Caudate nucleus (tissue), 63 donors: ENCODE measurements at places on chromosomes 5 and 9.
A peak's percentile ranks its signal among the peaks of the same experiment; 100 is the strongest.

DNA sequence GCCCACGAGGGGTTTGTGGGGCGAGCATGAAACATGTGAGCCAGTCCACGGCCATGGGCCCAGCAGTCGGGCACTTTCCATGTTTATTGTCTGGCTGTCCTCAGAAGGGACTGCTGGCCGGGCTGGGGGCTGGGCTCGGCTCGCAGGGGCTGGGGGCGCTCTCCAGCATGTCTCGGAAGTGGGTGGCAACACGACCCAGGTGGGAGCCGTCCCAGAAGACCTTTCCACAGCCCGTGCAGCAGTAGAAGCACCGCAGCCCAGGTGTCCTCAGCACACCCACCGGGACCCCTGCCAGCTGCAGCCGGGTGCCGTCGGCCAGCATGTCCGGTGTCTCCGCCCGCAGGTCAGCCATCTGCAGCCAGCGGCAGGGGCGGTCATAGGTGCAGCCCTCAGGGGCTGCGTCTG lies 4.8 kb upstream of the NRARP start:
- DNase-seq, result no peak

DNA sequence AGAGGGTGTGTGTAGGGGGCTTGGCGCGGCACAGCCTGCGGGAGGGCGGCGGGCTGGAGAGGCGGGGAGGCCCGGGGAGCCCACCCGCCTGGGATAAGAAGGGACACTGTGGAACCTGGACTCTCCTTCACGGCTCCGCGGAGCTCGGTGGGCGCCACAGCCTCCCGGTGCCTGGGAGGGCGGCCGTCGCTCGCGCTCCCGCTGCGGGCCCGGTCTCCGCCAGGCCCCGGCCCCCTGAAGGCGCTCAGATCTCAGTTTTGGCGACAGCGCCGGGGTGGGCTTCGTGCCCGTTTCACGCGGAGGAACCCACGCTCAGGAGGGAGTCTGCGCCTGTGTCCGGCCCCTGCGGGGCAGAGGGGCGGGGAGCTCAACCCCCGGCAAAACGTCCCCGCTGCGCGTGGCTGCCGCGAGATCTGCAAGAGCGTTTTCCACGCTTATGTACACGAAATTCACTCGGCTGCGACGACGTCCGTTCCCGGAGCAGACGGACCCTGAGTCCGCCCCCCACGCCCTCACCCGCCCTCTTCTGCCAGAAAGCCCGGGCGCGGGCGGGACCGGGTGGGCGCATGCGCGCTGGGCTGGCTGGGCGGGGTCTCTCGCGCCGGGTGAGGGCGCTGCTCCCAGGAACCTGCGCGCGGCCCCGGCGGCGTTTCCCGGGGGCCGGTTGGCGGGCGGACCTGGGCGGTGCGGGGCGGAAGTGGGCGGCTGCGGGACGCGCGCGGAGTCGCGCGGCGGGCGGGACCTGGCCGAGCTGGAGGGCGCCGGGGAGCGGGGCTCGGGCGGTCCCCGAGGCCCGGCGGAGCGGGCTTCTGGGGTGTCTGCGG lies at the start of gene NELFB:
TSS of gene NELFB (plus strand) at position 704 of the 824 bp plus-strand sequence.
- DNase-seq, result peak; percentile 92

DNA sequence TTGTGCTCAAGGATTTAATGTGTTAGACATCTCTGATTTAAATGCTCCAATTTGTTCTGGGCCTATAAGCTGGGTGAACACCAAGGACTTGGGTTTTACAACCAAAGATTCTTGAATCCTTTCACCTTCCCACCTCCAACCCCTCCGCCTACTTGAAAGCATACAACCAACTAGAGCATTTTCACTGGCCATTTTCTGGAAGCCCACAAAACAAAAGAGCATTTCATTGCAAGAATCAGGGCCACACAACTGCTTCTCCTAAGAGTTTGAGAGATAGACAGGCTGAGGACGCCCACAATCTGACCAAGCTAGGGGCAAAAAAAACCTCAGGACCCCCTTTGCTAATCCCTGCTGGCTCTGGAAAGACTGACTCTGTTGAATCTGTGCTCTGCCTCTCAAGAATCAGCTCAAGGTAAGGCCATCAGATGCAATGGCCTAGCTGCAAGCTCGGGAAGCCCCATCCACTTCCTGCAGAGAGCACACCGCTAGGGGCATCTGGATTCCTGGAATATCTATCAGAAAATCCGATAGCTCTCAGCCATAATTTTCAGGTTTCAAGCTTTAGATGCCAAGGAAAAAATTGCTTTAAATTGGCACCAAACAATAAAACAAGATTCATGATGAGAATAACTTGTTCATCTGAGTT lies 57.7 kb downstream of the RETREG1 start:
- DNase-seq, result no peak

- peak; percentile 26 for DNase-seq
Observed at GRCh38 chr5:133985540-133986180, 17.2 kb upstream of the C5orf15 start.

GRCh38 chr5:172772112-172772906 lies 1.3 kb upstream of the DUSP1 start:
- peak; percentile 63 for DNase-seq

- no peak for DNase-seq
Observed at GRCh38 chr9:71746023-71746757, 22.1 kb downstream of the CEMIP2 start.

GRCh38 chr9:111965566-111966019 lies 69.0 kb downstream of the UGCG start:
- no peak for DNase-seq

GRCh38 chr5:6572825-6573380 lies 59.9 kb downstream of the NSUN2 start:
- DNase-seq, result no peak

GRCh38 chr5:10275991-10276390 lies 25.9 kb downstream of the CCT5 start:
- no peak for DNase-seq

DNA sequence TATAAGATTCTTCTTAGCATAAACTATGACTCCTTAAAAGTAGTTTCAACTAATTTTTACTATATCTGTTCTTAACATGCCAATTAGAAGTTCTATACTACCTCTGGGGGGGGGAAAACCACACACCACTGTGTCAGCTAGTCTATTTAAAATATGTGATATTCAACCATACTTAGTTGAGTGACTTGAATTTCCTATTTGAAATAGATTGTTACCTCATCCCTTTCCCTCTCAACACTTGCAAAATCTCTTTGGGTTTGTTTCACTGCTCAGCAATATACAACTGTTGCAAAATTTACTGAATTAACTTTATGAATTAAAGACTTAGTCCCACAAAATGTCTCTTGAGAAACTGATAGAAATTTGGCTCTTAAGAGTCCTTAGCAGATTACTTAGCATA lies 151.1 kb upstream of the POU5F2 start:
- no peak for DNase-seq

GRCh38 chr9:133130685-133131244 lies 9.7 kb upstream of the RALGDS start:
- no peak for DNase-seq

DNA sequence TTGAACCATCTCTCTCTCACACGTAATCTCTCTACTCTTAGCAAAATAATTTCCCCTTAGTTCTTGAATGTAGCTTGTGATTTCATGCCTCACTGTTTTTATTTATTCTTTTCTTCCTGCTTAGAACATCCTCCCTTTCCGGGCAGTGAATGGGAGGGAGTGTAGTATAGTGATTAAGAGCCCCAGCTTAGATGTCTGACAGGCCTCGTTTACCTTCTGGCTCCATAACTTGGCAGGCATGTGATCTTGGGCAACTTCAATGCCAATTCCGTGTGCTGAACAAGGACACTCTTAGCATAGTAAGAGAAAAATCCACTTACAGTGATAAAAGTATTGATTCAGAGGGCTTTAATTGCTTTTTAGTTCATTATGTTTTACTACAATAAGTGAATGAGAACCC lies 96.3 kb upstream of the TNPO1 start:
- no peak for DNase-seq

DNA sequence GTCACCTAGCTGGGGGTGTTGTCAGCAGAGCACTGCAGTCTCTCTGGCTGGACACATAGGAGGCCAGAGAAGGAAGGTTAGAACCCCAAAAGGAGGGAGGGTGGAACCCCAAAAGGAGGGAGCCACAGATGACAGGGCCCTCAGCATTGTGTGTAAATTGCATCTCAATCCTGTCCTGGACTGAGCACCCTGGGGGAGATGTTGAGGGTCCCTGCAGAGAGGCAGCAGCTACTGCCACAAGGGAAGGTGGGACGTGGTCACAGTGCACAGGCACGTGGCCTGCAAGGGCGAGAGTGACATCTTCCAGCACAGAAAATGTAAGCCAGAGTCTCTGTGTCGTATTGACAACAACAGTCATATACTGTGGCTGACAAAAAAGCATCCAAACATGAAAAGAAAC lies 36.5 kb upstream of the CEP72 start:
- no peak for DNase-seq

DNA sequence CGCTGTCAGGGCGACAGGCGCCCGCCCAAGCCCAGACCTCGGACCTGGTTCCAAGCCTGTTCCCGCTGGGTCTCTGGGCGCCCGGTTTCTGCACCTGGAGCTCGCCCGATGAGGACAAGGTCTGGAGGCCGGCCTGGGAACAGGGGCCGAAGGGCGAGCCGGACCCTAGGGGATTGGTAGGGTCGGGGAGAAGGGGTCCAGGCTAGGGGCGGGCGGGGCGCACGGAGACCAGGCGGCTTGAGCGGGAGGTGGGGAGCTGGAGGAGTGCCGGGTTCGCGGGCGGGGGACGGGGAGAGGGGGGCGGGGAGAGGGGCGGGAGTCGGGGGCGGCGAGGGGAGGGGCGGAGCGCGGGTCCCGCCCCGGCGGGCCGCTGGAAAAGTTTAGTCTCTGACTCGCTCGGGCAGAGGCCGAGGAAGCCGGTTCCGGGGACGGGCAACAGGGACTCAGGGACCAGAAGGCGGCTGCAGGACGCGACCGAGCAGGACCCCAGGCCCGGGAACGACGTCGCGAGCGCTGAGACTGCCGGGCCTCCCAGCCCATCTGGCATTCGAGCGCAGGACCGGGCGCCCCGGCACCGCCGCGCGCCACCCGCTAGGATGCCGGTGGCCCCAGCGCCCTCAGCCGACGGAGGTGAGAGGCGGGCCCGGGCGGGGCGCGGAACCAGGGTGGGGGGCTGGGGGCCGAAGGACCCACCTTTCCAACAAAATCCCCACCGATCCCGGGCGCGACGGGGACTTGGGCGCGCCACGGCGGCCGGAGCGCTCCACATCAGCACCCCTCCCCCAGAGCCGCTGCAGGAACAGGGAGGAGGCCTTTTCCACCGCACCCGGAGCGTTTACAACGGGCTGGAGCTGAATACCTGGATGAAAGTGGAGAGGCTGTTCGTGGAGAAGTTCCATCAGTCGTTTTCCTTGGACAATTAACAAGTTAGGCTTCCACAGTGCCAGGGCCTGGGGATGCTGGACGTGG lies at the start of gene S1PR3:
TSS of gene S1PR3 (plus strand) at position 403 of the 969 bp plus-strand sequence. CDS start 9,733 bp downstream, outside the sequence.
- no peak for DNase-seq

DNA sequence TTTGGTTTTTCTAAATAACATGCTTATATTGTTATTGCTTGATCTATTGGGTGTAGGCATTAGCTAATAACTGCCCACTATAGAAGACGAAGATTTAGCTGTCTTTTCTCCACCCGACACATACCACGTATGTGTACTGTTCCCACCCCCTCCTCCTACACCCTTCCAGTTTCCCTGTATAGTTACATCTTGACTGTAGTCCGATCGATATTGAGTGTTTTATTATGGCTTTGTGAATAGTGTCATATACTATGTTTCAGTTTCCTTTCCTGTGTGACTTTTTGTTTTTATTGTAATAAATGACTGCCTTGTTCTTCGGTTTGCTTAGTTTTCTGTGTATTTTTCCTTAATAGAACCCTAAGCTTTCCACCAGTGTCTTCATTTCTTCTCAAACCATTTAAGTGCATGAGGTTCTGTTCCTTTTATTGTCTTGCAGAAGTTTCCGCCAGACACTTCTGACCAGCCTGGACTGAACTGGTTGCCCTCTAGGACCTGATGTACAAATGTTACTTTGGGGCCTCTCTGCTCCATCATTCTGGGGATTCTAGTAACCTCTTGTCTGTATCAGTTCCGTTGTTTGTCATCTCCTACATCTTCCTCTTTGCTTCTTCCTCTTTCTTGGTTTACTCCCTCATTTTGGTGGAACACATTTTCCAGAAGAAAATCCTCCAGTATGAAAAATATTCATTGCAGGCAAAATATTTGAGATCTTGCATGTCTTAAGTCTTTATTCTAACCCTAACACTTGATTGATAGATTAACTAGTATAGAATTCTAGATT lies 61.8 kb downstream of the PRKACG start:
- peak; percentile 4 for DNase-seq

GRCh38 chr5:169686137-169686536 lies 49.1 kb downstream of the DOCK2 start:
- DNase-seq, result no peak

- DNase-seq, result no peak
Observed at GRCh38 chr9:108186642-108187395, 669.0 kb downstream of the ACTL7B start.

DNA sequence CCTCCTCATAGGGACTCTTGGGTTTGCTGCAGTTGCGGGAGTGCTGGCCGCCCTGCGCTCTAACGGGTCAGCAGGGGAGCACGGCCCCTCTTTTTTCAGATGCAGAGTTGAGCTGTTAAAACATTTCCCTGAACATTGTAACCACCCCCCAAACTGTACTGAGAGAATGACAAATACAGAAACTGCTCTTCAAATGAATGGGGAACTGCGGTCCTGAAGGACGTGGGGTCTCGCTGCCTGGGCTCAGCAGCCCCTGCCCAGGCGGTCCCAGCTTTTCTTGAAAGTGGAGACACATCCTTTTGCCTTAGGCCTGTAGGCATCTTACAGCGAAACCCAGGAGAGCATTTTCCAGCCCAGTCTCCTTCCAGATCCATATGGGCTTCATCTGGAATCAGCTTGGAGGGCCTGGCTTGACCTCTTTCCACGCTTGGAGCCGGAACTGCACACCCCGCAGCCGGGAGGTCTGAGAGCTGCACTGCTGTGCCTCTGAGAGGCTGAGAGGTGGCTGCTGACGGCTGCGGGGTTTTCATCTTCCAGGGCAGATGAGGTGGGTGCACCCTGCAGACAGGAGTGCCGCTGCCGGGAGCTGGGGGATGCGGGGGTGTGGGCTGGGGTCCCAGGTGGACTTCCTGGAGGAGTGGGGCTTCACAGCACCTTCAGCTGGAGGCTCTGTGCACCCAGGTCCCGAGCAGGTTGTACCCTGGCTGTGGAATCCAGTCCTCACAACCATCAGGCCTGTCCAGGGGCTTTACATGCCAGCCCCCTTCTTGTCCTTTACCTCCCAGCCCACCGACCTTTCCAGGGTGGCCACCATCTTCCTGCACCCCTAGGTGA lies 1.2 kb upstream of the AGPAT2 start:
- no peak for DNase-seq

GRCh38 chr5:154406231-154406630 lies 39.6 kb upstream of the SAP30L start:
- DNase-seq, result no peak

- peak; percentile 32 for DNase-seq
Observed at GRCh38 chr5:10329820-10330481, 22.2 kb upstream of the CMBL start.

GRCh38 chr5:90290648-90291047 lies 118.9 kb downstream of the CETN3 start:
- no peak for DNase-seq

GRCh38 chr5:80781356-80781755 lies 126.6 kb upstream of the DHFR start:
- no peak for DNase-seq
